EL (cell line): ENCODE measurements at places on chromosomes 1 and 21.

DNA sequence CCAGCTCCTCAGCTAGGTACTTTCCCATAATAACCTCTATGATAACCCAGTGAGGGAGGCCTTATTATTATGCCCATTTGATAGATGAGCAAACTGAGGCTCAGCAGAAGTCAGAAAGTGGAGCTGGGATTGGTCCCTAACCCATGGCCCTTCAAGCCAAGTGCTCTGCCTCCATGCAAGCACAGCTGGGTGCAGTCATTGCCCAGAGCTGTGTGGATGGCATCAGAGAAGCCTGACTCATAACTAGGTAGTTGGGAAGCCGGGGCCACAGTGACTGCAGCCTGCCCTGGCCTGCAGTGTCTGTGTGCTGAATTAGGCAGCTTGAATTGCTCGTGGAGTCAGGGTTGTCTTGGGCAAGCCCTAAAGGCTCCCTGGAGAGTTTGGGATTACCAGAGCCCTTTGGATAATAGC lies 89.9 kb upstream of the SLC2A1 start:
- DNase-seq, result no peak

DNA sequence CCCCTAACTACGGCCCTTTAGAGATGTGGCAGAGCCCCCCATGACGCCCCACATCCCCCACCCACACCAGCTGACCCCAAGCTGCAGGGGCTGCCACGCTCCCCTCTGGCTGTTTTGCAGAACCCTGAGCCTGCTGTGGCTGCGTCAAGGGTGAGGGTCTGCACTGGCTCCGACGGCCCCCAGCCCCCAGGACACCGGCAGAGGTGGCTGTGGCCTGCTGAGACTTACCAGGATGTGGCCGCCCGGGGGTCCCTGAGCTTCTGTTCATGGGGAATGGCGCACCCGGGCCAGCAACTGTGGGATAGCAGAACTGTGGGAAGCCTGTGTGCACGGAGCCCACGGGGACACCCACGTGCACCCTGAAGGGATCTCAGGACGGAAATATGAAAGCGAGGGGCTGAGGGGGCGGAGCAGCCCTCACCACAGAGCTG lies 12.8 kb upstream of the RNF223 start:
- DNase-seq, result no peak

DNA sequence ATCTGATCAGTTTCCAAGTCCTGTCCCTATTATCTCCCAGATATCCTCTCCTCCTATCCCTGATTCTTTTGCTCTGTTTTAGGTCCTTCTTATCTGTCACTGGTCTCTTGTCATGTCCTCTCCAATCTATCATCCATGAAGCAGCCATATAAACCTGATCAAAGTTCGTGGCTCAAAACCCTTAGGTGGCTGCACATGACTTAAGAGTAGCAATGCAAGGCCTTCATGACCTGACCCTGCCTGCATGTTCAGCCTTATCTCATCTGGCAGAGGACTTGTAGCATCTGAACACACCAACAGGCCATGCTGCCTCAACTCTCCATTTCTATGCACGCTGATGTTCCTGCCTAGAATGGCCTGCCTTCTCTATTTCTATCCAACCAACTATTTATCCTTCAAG lies 65.2 kb downstream of the NOS1AP start:
- no peak for DNase-seq

DNA sequence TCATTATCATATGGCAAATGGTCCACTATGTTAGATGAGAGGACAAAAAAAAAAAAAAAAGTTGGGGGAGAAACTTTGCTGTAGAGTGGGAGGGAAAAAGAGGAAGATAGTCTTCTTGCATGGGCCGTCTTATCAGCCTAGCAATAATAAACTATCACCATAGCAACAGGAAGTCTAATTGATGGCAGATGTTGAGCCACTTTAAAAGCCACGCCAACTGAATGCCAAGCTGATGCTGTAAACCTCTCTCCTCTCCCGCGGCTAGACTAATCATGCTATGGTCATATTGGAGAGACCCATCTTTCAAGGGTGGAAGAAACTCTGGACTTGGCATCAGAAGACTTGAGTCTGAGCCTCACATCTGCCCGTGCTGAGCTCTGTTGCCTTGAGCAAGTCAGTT lies 122.2 kb upstream of the HOOK1 start:
- peak; percentile 97 for DNase-seq

DNA sequence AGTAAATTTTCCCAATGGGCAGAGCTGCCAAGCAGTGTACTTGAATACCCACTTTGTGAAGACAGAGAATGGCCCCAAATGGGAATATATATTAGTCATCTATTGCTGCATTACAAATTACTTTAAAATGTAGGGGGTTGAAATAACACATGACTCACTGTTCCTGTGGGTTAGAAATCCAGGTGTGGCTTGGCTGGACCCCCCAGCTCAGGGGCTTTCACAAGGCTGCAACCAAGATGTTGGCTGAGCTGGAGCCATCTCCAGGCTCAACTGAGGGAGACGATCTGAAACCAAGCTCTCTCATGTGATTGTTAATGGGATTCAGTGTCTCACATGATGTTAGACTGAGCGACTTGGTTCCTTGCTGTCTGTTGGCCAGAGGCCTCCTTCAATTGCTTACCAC lies 33.4 kb upstream of the ARHGAP29 start:
- peak; percentile 82 for DNase-seq

- peak; percentile 55 for DNase-seq
Observed at GRCh38 chr1:41322835-41323234, 38.4 kb upstream of the FOXO6 start.

GRCh38 chr1:70195342-70195741 lies 10.0 kb downstream of the LRRC40 start:
- DNase-seq, result no peak

- peak; percentile 56 for DNase-seq
Observed at GRCh38 chr1:26031611-26032220, 10.1 kb downstream of the EXTL1 start.

DNA sequence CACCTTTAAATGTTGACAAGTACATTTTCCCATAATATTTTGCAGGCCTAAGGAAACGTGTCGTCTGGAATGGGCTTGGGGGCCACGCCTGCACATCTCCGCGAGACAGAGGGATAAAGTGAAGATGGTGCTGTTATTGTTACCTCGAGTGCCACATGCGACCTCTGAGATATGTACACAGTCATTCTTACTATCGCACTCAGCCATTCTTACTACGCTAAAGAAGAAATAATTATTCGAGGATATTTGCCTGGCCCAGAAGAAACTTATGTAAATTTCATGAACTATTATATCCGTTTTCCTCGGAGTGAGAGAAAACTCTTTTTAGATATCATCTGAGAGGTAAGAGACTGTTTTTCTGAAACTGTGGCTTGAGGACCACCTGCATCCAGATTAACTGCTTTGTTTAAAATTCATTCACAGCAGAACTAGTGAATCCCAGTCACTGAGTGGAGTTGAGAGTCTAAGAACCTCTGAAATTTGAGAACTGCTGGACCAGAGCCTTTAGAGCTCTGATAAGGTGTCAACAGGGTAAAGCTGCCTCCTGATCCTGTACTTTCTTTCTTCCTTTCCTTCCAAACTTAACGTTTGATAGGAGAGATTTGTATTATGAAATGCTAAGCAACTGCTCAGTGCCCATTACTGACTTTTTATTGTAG lies 811 bp downstream of the EXO1 start:
- DNase-seq, result no peak

GRCh38 chr1:194813096-194813495 lies 1626.7 kb upstream of the B3GALT2 start:
- DNase-seq, result no peak

DNA sequence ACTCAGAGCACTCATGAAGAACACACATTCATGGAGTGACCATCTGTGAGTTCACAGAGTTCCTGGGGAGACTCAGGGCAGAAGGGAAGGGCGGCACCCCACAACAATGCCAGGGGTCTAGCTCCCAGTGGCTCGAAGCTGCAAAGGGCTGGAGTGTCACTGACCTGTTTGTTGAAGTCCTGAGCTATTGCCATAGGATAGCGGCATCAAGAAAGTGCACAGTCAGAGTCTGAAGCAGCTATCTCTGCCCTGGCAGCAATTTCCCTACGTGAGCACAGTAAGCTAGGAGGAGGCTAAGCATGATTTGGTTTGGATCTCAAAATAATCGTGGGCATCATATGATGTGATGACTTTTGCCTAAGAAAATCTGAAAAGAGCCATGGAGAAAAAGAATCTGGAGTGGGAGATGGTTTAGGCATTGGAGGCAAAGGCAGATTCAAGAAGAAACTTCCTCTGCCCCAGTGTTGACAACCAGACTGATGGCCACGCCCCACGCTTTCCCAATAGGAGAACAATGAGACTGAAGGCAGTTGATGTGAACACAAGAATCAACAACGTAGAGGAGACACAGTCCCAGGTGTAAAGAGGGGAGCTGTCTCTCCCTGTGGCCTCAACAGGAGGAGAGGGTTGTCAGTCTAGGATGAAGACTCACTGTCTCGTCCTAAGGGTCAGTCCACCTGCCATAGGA lies 100.0 kb upstream of the SLC25A33 start:
- DNase-seq, result no peak

GRCh38 chr1:6483017-6483760 lies 8.3 kb downstream of the PLEKHG5 start:
- no peak for DNase-seq

DNA sequence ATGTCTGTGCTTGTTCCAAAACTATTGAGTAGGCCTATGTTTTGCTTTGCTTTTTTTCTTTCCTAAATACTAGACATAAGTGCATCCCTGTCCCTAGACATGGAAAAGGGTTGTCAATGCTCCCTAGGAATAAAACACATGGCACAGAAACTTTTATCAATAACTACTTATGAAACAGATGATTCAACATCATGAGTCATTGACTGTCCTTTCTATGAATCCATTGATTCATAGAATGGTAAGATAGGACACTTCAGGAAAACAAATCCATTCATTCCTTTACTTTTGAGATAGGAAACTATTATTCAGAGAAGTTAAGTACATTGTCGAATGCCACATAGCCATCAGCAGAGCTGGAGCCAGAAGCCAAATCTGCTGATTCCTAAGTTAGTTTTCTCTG lies 147.5 kb downstream of the TSEN15 start:
- peak; percentile 13 for DNase-seq

DNA sequence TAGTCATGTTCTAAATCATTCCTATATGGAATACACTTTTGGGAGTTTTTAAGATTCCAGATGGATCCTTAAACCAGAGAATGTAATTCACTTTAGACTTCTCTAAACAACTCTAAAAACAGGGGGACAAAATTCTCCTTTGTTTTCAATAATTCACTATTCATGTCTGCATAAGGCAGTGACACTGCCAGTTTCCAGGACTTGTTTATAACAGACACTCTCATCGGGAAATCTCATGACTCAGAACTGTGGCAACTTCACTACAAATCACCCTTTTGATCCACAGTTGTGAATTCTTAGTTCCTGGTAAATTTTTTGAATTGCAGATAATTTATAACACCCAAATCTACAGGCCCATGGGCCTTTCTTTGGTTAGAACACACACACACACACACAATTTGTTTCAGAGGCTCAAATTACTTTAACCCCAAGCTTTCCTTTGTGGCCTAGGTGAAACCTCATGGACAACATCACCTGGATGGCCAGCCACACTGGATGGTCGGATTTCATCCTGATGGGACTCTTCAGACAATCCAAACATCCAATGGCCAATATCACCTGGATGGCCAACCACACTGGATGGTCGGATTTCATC lies at the start of gene OR2T4:
Gene OR2T4, plus strand, starts transcription at position 545 of the 595 bp plus-strand sequence. Its CDS starts 0 bp downstream, at position 545.
- DNase-seq, result no peak

- no peak for DNase-seq
Observed at GRCh38 chr1:200422211-200422610, 12.4 kb upstream of the ZNF281 start.

- DNase-seq, result no peak
Observed at GRCh38 chr1:204170494-204171155, 4.5 kb upstream of the REN start.

DNA sequence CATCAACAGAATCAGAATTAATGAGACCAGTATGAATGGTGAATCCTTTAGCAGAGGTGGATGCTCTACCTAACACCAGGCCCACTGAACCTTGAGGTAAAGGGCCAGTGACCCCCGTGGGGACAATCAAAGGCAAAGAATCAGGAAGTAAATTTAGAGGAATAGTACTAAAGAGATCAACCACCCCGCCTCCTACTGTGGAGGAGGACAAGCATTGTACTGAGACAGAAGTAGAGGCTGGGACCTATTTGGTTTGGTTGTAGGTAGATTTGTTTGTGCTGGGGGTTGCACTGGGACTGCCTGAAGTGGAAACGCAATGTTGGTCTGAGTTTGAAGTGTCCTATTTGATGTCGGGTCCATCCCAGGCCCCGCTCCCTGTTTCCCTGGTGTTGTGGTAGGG lies 9.5 kb downstream of the CD48 start:
- no peak for DNase-seq

DNA sequence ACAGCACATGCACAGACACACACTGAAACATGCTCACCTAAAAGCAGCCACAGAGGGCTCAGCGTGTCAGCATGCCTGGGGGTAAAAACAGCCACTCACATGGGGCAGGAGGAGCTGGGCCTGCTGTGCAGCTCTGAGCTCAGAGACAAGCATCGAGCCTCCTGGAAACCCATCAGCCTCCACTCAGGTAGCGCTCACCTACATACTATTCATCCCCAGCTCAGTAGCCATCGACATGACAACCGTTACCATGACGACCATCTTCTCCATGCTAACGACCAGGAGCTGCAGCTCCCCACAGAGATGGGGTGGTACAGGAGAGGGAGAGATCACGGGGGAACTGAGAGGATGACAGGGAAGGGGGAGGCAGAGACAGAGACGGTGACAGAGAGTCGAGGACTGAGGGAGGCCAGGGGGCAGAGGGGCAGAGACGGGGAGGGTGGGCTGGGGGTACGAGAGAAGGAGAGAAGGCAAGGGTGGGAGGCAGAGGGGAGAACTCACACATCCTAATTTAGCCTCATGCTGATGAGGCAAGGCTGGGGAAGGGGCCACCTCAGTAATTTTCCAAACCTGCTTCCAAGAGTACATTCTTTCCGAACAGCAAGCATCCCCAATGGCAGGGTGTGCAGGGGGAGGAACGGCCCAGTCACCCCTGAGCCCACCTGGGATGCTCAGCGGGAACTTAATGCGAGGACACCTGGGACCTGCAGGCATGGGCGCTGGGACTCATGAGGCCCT lies 28.4 kb downstream of the SDC3 start:
- DNase-seq, result no peak
